ENCODE measurements at places on chromosomes 5 and 9.

DNA sequence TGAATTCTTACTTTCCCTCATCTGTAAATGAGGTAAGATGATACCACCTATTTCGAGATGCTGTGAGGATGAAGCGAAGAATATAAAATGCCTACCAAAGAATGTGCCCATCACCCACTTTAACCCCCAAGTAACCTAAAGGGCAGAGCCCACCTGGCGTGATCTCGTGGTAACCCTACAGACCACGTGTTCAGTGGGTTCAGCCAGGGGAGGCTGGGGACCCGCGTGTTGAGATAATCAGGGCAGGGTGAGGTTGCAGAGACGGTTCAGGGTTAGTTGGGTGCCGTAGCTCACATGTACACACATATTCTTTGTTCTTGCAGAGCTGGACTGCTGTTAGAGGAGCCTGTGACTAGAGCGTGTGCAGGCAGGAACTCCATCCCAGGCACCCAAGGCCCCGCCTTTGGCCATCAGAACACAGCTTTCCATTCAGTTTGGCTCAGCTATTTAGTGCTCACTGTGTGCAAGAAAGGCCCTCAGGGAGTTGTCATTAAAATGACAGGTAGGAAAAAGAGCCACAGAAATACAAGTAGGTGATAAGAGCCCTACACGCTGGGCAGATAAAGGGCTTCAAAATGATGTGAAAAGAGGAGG is 56.5 kb upstream of the HAND1 start:
- no peak for DNase-seq

- DNase-seq: no peak
Measured at GRCh38 chr5:1190278-1190677, 11.1 kb upstream of the SLC6A19 start.

- DNase-seq: peak; percentile 67
Measured at GRCh38 chr5:132500931-132501628, 10.5 kb upstream of the IRF1 start.

- DNase-seq: no peak
Measured at GRCh38 chr5:5077236-5077635, 62.9 kb upstream of the ADAMTS16 start.

DNA sequence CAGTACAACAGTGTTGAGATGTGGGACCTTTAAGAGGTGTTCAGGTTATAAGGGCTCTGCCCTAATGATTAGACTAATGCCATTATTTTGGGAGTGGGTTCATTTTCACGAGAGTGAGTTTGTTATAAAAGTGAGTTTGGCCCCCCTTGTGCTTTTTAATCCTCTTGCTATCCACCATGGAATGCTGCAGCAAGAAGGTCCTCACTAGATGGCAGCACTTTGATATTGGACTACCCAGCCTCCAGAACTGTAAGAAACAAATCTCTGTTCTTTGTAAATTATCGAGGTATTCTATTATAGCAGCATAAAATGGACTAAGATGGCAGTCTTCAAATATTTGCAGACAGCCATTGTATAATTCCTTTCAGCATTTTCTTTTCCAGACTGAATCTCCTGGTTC is 212.4 kb downstream of the LRRC70 start:
- no peak for DNase-seq

GRCh38 chr5:111063709-111064322 is 7.7 kb upstream of the TSLP start:
- DNase-seq: no peak

- DNase-seq: no peak
Measured at GRCh38 chr9:20382460-20383071, 239.7 kb downstream of the MLLT3 start.

DNA sequence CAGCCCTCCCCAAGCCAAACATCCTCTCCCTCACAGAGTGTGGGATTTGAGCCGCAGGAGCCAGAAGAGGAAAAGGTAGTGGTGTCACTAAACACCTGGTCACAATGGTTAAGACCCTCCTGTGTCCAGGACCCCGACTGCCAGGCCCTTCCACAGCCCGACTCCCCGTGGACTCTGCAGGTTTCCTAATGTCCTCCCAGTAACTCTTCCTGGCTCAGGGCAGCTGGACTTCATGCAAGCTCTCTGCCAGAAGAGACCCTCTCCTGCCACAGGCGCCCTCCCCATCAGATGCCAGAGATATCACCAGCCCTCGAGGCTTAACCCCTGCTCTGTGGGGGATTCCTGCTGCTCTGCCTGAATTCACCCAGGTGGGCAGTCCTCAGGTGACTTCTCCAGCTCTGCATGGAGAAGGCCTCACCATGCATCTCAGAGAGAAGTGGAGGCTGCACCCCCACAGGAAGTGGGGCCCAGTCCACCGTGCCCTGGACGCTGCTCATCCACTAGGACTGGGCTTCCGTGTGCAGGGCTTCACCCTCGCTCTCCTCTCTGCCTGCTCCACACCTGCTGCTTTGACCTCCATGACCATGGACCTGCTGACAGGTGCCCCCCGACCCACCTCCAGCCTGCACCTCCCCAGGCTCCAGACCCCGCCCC is 111.2 kb downstream of the ADAMTS2 start:
- no peak for DNase-seq

GRCh38 chr5:55472642-55473041 is 62.1 kb downstream of the PLPP1 start:
- DNase-seq: no peak

DNA sequence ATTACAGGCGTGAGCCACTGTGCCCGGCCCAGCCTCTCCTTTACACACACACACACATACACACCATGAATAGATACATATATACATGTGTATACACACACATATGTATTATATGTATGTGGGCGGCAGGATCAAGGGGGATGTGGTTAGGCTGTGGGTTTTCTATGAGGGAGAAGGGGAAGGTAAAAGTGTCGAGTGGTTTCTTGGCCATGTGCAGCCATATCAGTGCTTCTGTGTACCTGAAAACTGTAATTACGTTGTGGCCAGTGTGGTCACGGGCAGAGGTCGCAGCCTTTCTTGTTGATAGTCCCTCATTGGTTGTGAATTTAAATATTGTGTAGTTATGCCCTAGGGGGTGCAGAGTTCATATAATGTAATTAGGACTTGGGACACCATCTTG is 16.5 kb downstream of the CDK20 start:
- DNase-seq: no peak

DNA sequence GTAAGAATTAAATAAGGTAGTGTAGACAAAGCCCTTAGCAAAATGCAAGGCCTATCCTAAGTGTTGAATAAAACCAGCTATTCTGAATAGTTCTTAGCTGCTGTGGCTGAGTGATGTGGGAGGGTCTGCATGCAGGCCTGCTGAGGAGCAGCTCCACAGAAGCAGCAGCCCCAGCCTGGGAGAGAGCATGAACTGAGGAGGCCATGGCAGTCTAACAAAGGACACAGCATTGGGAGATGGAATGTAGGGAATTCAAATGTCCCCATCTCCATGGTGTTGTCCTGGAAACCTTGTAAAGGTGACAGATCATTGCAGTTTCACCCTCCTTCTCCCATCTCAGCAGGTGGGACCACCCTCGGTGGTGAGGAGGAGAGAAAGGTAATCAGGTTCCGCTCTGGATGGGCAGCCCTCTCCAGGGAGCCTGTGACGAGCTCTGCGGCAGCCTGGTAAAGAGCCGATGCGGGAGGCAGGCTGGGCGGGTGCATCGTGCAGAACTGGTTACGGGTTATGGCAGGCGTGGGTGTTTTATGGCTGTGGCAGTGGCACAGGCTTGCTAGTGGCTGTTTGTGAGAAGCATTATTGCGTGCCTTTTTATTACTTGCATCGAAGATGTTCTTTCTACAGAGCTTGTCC is 199.9 kb upstream of the GLRA1 start:
- no peak for DNase-seq

DNA sequence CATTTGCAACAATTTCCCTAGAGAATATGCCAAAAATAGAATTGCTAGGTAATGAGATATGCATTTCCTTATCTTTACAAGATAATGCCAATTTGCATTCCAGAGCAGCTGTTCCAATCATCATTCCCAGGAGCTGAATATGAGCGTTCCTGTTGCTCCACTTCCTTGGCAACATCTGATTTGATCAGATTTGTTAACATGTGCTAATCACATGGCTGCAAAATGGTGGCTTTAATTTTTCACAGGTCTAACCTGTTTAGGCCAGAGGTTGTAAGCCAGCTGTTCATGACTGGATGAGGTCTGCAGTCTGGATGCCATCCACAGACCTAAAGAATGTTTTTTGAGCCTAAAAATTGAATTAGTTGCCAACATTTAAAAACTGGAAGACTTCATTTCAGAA is 220.7 kb upstream of the IL12B start:
- no peak for DNase-seq

- DNase-seq: no peak
Measured at GRCh38 chr9:120603591-120603990, 23.6 kb upstream of the CDK5RAP2 start.

DNA sequence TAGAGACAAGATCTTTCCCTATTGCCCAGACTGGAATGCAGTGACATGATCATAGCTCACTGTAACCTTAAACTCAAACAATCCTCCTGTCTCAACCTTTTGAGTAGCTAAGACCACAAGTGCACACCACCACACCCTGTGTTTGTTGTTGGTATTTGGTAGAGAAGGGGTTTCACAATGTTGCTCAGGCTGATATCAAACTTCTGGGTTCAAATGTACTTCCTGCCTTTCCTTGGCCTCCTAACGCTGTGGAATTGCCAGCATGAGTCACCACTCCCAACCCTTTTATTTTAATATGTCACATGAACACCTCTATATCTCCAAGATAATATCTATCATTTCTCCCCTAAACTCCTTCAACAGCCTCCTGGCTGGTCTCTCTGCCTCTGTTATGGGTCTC is 719.0 kb downstream of the PTPRD start:
- no peak for DNase-seq

GRCh38 chr5:75601996-75602395 is 9.3 kb upstream of the ANKDD1B start:
- no peak for DNase-seq

GRCh38 chr9:136655536-136656182 is 7.1 kb upstream of the EGFL7 start:
- no peak for DNase-seq

GRCh38 chr9:91147079-91147708 is 214.5 kb downstream of the AUH start:
- DNase-seq: no peak

- DNase-seq: no peak
Measured at GRCh38 chr9:77901771-77902170, 129.8 kb downstream of the GNAQ start.

DNA sequence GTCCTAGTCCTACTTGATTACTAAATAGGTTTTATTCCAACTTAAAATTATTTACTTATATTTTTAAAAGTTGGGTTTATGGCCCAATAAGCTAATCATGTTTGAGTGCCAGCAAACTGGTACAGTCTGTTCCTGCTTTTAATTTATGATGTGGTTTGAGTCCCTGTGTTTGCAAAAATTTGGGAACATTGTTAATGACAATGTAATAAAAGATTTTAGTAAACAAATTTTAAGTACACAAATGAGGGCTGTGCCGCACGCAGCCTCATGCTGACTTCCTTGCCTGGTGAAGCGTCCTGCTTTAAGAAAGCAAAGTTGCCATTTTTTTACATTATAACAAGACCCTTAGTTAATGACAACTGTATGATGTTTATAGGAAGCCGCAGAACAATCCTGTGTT is 96.8 kb upstream of the MAP1B start:
- no peak for DNase-seq

DNA sequence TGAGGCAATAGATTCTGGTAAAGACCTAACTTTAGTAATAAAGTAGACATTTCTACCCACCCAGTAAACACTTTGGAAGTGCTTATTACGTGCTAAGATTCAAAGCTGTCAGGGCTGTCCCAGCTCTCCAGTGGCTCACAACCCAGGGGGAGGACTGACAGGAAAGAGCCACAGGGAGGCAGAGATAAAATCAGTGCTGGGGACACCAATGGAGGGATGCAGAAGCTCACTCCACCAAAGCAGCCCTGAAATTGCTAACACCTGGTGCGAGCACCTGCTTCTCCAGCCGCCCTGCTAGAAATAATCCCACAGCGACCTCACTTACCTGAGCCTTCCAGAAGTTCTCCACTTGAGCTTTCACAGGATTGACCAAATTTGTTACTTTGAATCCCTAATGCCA is 501.0 kb downstream of the BNC2 start:
- no peak for DNase-seq

DNA sequence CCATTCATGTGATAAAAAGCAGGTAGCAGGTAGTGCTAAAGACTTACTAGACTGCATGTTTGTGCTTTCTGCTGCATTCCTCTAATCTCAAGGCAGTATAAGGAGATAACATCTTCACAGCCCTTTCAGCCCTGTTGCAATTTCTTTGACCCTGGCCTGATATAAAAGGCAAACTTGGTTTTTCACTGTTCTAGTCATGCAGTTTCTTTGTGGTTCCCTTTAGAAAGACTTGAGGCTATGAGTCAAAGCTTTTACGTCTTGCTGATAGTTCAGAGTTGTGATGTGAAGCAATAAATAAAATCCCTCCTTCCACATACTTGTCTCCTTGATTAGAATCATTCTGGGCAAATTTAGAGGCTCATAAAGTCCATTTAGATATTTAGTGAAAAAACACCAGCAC is 88.6 kb upstream of the CDKN2B start:
- no peak for DNase-seq

GRCh38 chr5:180271221-180271620 is 20.7 kb downstream of the MAPK9 start:
- no peak for DNase-seq

DNA sequence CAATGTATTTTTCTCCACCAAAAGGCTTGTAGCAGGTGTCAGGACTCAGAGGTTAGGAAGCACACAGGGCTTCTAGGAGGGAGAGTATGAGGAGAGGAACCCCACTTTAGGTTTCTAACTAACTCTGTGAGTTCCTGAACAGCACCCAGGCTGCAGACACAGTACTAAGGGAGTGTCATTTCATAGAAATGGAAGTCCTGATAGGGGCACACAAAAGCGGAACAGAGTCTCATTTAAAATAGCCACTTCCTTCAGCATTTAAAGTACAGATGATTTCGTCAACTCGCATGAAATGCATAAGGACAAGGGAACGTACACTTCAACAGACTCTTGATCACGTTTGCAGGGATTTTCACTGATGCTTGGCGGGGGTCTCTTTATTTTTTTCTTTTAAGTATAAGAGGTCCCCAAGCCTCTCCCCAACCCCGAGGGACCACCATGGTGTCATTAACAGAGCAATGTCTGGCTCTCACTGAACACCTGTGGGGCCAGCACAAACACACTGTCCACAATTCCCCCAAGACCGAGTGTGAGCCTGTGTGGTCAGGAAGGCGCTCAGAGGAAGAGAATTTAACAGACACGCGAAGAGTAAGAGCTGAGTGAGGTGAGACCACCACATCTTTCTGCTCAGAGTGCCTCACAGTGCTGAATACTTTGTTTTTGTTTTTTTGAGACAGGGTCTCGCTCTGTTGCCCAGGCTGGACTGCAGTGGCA is 82.3 kb downstream of the SECISBP2 start:
- DNase-seq: no peak

DNA sequence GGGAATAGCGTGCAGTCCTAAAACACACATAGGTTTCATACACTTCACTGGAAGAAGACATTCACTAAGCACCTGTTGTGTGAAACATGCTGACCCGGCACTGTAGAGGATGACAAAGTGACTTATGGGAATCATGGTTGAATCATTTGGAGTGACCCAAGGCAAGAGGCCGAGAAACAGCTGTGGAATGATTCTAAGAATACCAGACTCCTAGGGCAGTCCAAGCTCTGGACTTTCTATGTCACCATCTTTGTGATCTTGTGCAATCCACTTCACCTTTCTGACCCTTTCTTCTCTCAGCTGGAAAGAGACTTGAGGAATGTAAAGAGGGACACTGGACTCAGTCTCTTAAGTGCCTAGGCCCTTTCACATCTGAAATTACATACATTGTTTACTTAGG is 13.1 kb downstream of the MSANTD3 start:
- DNase-seq: no peak

- DNase-seq: peak; percentile 71
Measured at GRCh38 chr5:1536322-1536845, 12.6 kb upstream of the LPCAT1 start.
